ENCODE measurements at places on chromosomes 5 and 9. TPM values are rescaled to one million over a fixed set of nuclear protein-coding genes. Genes with fewer than 3 reads are reported as not detected.

- peak; percentile 41 for DNase-seq
Observed at GRCh38 chr5:80255811-80256712, at the start of gene SERINC5. Gene SERINC5 (minus strand): TSS chr5:80256048. CDS start chr5:80255922, 126 bp downstream.

Gene SNCB
- total RNA-seq: not detected

Gene SH3GL2
- total RNA-seq: not detected

DNA sequence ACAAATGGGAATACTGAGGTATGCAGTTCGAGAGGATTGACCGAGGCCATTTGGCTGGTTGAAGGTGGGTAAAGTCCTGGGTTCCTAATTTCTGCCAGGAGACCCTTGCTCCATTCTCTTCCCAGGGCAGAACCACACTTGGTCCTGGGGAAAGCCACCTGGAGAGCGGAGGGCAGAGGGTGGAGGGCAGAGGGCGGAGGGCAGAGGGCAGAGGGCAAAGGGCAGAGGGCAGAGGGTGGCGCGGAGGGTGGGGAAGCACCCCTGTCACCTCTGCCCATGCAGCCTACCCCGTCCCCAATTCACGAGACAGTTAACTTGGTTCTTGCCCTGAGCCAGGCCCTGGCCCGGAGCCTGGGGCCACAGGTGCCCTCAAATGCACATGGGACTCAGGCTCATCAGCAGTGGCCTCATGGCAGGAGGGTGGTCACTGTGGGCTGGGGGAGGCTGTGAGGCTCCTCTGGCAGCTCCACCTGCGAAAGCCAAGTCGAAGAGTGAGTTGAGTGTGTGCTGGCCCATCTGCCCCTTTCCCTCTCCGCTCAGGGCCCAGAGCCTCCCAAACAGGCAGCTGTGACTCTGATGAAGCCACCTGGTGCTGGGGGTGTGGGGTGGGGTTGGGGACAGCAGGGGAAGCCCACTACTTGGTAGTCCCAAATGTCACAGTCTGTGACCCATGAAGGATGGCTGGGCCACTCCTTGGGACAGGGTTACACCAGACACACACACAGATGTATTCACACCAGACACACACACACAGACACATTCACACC is 28.0 kb upstream of the FCN1 start:
- no peak for DNase-seq

DNA sequence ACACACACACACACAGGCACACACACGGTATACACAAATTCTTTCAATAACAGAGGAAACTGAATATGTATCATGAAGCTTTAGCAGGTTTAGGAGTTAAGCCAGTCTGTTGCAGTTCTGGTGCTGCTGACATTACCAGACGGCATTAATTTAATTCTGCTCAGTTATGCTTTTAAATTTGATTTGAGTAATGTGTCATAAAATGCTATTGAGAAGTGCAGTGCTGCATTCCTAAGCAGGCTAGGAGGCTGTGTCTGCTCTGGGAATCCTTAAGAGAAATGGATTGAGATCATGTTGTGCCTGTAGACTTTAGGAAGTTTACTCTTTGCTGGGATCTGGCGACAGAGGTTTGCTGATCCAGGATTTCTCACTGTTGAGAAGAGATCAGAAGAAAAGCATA is 733.8 kb downstream of the BRINP1 start:
- no peak for DNase-seq

- DNase-seq: peak; percentile 85
Observed at GRCh38 chr5:78509884-78510769, 138.4 kb downstream of the LHFPL2 start.

DNA sequence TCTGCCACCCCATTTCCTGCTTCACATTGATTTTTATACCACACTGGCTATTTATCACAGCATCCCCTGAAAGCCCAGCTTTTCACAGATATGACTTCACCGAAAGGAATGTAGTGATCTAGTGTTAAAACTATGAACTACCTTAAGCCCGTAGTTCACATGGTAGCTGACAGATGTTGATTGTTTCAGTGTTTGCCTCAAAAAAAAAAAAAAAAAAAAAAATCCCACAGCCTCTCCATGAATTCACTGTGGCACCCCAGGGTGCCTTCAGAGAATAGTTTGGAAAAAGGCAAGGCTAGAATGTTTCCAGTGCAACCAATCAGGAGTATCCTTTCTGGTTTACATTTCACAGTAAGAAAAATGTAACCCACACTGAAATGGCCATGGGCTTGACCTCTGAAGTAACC is 37.1 kb downstream of the GLIS3 start:
- DNase-seq: no peak

DNA sequence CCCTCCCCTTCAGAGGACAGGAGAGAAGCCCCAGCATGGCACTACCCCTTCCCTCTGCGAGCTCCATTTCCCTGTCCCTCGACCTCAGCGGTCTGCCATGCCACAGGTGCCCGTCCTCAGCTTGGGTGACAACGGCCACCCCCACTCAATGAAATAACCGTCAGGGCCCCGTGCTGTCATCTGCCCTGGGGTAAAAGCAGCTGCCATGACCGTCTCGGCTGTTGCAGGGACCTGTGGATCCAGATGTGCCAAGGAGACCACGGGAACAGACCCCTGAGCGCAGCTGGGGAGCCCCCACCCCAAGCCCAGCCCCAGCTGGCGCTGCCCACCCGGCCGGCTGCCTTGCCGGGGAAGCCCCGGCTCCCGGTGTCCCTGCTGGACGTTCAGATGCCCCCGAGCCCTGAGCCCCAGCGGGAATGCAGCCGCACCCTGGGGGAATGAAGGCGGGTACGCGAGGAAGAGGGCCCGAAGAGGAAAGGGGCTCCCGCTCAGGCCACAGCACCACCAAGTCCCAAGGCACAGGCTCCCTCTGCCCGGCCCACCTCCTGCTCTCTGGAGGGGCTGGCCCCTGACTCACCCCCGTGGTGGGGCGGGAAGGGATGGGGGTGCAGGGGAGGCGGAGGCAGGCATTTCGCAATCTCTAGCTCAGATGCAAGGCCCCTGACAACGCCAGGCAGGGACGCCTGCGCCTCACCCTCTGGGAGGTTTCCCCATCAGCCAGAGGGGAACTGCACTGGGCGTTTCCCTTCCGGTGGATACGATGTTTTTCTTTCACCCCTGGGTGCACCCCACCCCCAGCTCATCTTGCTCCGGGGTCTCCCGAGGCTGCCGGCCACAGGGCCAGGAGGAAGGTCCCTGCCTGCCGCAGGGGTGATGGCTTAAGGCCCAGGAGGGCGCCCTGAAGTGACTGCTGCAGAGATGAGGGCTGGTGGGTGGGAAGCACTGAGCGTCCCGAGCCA is 49.2 kb downstream of the NACC2 start:
- no peak for DNase-seq

Gene IL3
- total RNA-seq: not detected

DNA sequence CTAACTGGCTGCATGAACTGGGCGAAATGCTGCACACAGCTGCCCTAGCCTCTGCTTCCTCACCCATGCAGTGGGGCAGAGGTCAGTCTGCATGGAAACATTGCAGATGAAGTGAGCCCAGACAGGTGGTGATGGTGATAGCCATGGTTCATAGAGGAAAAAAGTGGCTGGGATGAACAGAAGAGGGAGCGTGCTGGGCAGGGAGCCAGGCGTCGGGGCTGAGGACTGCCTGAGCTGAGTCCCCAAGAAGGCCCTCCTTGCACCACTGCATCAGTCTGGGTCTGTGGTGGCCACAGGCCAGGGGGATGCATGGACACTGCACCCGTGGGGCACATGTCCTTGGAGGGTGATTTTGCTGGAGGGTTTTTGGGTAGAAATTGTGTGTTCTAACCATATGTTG is 80.5 kb downstream of the AMBP start:
- peak; percentile 53 for DNase-seq

DNA sequence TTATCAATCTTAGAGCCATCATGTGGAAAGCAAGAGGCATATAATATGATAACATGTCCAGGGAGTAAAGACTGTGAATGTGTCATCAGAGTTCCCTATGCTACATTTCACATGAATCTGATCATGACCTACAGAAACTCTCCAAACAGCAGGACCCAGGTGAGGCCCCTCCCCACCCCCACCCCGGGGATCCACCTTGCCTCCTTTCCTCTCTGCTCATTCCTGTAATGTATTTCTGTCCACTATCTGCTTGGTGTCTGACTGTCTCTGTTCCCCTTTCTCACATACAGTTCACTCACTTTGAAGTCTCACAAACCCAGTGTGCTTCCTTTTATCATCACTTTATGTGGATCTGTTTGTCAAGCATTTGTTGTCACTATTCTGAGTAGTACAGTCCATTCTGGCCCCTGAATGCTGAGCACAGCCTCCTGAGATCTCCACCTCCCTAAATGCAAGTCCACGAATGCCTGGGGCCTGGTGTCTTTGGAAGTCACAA is 76.4 kb upstream of the SMARCA2 start:
- DNase-seq: no peak

Gene ZFP37
- total RNA-seq: 3.3 TPM

Gene BTNL3
- not detected for total RNA-seq

DNA sequence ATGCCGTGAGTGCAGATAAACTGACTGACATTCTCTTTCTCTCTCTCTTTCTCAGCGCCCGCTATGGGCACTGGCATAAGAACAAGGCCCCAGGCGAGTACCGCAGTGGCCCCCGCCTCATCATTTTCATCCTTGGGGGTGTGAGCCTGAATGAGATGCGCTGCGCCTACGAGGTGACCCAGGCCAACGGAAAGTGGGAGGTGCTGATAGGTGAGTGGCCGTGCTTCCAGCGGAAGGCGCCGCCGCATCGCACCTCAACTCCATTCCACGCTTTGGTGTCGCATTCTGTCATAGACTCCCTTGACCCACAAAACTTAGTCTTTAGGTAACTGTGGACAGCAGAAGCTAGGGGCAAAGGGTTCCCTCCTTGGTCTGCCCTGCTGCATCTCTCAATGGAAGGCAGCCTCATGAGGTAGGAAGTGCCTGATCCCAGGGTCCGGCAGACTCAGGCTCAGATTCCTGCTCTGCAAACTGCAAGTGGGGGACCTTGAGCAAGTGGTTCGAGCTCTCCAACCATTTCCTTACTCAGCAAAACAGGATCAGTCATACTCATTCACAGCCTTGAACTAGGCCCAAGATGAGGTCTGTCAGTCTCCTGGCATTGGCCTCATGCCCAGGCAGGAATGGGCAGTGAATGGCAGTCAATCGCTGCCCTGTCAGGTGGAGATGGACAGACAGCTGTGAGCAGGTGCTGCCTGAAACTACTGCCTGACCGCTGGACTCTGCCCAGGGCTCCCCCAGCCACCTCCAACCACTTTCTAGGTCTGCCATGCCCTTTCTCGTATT is 24.2 kb upstream of the CFAP157 start:
- no peak for DNase-seq
